ENCODE measurements at places on chromosomes 7 and 10.

- no peak for DNase-seq
These were observed 28.7 kb downstream of the FAM53B start for GRCh38 chr10:124715439-124715838.

DNA sequence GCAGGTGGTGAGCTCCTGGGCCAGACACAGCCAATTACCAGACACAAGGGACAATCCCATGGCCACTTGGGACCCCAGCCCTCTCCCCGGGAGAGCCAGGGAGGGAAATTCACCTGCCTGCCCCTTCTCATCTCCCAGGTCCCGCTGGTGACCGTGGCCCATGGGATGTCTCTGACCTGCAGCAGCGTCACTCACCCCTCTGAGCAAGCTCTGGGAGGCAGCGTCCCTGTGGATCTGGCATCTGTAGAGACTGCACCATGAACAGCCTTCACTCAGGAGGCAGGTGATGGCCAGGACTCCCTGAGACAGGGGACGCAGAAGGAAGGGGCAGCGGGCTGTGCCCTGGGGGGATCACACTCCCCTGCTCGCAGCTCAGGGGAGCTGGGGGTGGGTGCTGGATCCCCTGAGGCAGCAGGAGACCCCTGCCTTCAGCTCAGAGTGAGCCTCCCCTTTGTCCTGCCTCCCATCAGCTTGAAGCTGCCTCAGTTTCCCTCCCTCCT, 90.8 kb downstream of the FOXL3 start:
- DNase-seq = no peak

DNA sequence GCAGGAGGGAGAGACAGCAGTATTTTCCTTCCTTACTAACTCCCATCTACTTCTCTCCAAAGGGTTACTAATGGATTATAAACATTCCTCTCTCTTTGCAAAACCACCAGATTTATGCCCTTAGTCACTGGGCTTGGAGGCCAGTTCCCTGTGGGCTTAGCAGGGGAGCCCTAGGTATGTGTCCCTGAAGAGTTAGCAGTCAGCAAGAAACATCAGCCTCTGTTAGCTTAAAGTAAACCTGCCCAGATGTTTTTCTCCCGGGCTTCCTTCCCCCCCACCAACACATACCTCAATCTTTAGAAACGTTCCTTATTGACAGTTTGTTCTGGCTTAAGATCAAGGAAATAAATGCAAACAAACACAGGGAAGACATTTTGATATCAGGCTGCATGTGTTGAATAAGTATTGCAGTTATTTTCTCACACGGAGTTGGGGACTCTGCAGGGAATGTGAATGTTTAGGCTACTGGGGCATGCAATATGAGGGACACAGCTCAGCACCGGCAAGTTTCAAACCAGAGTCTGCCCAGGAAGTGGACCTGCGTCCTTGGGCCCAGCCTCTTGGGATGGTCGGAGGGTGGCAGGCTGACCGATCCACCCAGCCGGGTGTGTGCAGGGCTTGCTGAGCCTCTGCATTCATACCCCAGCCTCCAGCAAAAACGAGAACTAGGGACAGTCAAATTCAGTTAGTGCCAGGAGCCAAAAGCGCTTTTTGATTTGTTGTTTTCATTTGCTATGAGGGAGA, 252.0 kb upstream of the GRB10 start:
- DNase-seq = no peak

GRCh38 chr7:153301936-153302335, 542.4 kb downstream of the ACTR3B start:
- DNase-seq = no peak

GRCh38 chr7:101248276-101248675, 3.4 kb upstream of the FIS1 start:
- DNase-seq = no peak

DNA sequence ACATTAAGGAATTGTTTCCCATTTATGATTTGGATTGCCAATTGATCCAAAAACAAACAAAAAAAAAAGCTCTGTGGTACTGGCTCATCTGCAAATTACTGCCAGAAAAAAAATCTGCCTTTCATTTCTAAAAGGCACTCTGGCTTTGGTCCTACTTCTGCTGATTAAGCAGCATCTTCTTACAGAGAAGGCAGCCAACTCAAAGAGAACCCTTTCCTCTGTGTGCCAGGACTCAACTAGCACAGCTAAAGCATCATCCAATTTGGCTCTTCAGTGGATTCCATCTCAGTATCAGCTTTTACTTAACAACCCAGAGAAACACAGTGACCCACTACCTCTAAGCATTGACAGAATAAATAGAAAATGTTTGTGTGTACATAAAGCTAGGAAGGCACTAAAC, 80.6 kb downstream of the GSAP start:
- DNase-seq = no peak

- DNase-seq = no peak
These were observed 7.3 kb downstream of the LFNG start for GRCh38 chr7:2526659-2527504.

DNA sequence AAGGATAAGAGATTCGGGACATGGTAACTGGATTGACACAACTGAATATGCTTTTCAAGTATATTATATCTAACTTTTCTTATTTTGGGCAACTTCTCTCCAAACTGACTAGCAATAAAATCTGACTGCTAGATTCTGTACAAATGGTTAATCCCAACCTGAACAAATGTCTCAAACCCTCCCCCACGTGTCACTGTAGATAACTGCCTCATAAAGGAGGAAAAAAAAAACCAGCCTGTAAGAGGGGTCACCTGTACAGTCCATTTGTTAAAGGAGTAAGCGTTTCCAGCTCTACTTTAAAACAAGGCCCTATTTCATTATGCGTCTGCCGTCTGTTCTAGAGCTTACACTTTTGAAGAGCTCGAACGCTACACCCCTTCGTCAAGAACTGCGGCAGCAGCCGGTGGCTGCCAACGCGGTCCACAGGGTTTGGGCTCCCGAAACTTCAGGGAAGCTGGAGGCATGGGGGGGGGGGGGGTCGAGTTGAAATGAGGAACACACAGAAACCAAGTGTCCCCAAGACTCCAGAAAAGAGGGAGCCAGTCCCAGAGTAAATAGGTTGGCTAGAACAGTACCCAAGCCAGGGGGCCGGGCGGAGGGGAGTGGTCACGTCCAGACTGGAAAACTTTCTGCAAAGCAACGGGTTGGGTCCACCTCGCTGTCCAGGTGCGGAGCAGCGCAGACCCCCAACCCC, 492 bp downstream of the COG5 start:
- DNase-seq = peak; percentile 59

DNA sequence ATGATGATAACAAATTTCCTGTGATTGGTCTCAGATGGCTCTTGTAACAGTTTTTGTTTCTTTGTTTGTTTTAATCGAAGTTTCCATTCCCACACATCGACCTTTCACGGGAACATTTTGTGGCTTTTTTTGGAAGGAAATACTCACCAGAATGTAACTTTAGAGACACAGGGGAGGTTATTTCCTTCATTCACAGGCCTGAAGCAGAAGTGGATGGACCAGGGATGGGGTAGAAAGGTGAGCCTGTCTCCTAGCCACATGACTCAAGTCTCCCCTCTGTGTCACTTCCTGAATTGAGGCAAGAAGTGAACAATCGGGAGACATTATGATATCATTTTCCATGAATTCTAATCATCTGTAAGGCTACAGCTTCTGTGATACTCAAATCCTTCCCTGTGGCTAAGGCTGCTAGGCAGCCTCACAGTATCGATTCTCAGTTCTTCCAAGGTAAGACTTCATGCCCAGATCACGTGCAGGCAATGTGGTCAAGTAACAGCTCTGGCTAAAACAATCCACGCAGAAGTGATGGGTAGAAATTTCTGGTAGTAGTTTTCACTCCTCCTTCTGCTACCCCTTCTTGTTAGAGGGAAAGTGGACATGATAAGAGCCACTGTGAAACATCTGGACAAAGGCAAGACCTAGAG, 203.9 kb upstream of the NEBL start:
- DNase-seq = no peak

DNA sequence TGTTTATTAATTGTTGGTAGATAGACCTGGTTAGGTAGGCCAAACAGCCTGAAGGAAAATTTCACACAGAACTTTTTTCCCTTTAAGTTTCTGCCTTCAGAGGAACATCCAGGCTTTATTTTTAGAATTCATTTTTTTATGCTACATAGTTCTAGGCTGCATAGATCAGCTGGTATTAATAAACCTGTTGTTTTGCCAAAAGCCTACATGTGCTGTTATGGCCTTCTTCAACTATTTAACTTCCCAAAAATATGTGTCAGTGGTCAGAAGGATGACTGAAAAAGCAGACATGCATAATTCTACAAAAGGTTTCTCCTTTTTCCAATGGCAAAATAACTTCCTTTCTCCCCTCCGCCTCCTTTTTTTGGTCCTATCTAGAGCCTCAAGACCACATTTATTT, 303.0 kb upstream of the DKK1 start:
- DNase-seq = no peak

DNA sequence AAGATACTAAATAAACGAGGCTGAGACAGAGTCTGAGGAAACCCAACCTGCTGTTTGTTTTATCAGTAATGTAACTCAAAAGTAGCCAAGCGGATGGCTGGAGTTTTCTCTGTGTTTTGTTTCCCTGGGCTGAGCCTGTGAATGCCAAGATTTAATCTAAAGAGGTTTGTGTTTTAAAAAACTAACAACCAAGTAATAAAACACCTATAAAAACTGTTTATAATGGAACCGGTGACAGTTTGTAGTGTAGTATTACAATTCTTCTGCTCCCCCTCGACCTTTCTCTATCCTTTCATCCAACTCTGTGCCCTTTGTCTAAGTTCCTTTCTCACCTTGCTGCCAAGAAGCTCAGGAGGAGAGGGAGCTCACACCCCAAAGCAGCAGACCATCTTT, 2.6 kb upstream of the KAT6B start:
- no peak for DNase-seq

DNA sequence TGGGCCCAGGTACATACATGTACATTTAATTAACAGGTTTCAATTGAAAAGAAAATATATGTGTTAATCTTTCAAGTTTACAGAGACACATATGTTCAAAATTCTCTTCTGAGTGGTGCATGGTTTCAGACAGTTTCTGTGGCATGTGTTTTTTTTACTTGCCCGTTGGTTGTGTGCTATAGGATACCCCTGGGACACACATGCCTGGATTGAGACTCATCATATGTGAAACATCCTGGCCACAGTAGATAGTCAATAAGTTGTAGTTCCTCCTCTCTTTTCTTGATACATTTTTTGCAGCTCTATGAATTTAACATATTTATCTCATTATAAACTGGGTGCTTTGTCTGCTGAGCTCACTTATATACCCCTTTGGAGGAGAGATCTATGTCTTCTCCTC, 207.8 kb upstream of the CTBP2 start:
- no peak for DNase-seq

GRCh38 chr7:24595671-24596418, 22.6 kb downstream of the PALS2 start:
- no peak for DNase-seq

- DNase-seq = no peak
These were observed 133.5 kb downstream of the NRBF2 start for GRCh38 chr10:63266391-63267316.

- no peak for DNase-seq
These were observed 50.1 kb downstream of the PRLHR start for GRCh38 chr10:118545381-118545780.

DNA sequence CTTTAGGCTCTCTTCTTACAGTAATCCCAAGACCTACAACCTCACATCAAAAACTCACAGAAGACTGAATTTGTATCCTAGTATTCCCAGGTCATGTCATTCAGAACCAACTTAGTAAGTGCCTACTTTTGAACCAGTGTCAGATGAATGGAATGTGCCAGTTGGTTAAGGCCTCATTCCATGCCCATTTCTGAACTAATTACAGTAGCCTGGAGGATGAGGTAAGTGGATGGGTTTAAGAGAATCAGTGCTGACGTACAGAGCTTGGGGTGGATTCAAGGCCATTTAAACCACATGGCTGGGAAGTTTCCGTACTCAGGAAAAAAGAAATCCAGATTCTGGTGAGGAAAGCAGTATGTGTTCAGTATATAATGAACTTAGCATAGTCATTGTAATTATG, 21.9 kb upstream of the FOXP2 start:
- DNase-seq = no peak

DNA sequence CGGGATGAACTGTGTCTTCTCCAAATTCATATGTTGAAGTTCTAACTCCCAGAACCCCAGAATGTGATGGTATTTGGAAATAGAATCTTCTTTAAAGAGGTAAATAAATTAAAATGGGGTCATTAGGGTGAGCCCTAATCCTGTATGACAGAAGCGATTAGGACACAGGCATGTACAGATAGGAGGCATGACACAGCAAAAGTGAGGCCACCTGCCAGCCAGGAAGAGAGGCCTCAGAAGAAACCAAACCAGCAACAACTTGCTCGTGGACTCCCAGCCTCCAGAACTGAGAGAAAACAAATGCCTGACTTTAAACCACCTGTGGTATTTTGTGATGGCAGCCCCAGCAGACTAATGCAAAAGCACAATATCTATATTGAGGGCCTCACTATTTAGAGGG, 214.3 kb downstream of the NEBL start:
- DNase-seq = no peak

- no peak for DNase-seq
These were observed 834.4 kb upstream of the MBL2 start for GRCh38 chr10:53606981-53607380.

DNA sequence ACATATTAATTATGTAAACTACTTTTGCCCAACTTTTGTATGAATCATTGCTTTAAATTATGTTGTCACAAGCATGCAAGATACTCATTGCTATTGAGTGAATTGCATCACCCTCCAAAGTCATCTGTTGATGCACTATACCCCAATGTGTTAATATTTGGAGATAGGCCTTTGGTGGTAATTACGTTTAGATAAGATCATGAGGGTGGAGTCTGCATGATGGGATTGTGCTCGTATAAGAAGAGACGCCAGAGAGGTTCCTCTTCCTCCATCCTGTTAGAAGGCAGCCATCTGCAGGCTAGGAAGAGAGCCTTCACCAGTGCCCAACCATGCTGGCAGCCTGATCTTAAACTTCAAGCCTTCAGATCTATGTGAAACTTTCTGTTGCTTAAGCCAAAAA, 95.3 kb upstream of the MAGI2 start:
- DNase-seq = peak; percentile 27

DNA sequence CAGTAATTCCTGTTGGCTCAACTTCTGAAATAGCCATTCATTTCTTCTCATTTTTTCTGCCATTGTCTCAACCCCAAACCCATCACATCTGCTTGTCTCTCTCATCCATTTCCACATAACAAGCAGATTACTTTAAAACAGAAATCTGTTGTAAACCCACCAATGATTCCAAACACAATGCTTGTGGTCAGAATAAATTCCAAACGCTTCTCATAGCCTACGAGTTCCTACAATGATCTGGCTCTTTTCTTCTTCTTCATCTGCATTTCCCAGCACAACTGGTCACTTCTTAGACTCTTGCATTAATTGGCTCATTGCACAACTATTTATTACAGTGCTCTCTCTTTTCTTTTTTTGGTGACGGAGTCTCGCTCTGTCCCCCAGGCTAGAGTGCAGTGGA, 364.1 kb downstream of the GATA3 start:
- no peak for DNase-seq

GRCh38 chr7:3978839-3979238, 677.8 kb downstream of the SDK1 start:
- DNase-seq = no peak

DNA sequence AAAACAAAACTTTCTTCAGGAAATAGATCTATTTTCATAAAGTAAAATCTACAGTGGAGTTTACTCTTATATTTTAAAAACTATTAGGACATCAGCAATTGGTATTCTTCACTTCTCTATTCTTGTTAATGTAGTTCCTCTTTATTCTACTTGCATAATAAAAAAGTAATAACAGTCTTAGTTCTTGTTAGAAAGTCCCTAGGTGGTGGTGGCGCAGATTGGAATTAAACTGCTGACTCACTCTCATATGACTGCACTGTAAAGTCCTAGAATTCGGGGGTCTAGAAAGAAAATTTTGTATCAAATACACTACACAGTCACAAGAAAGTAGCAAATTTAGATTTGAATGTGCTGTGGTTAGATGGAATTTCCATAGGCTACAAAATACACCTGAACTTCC, 44.6 kb upstream of the TES start:
- DNase-seq = no peak
